ENCODE measurements at places on chromosomes 11 and 22. TPM values are rescaled to one million over a fixed set of nuclear protein-coding genes. Genes with fewer than 3 reads are reported as not detected.

PTPN5 gene
- 26.1 TPM for total RNA-seq

- DNase-seq = no peak
Measured at GRCh38 chr22:45612451-45612901, 59.2 kb upstream of the ATXN10 start.

- no peak for DNase-seq
Measured at GRCh38 chr11:120097721-120098385, 40.1 kb downstream of the TRIM29 start.

IFITM10 gene
- 4.5 TPM for total RNA-seq

DNA sequence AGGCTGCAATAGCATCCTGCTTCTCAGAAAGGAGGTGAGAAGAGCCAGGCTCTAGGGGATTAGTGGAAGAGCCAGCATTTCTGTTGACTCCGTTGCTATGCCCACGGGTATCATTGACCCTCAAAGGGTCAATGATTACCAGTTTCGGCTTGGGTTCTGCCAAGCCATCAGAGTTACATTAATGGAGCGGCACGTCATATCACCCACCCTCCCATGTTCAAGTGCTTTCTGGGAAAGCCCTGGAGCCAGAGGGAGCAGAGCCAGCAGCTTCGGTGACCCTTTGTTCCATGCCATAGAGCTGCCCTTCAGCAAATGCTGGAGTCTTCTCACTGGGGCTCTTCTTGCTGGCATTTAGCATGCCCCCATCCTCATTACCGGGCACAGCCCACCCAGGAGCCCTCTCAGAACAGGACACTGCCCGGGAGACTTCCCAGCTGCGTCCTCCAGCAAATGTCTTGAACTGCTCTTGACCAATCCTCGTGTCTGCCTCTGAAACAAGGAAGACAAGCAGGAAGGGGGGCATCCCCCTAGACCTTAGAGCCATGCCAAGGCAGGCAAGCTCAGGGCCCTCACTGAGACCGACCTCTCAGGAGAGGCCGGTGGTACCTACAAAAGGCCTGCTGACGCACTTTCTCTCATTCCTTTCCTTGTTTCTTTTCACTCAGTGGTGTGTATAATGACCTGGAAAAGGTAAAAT, 14.6 kb downstream of the KCNJ1 start:
- DNase-seq = no peak

- no peak for DNase-seq
Measured at GRCh38 chr22:16562711-16563554, 29.7 kb downstream of the CCT8L2 start.

GRCh38 chr11:132771746-132772145, 760.6 kb downstream of the OPCML start:
- DNase-seq = no peak

DNA sequence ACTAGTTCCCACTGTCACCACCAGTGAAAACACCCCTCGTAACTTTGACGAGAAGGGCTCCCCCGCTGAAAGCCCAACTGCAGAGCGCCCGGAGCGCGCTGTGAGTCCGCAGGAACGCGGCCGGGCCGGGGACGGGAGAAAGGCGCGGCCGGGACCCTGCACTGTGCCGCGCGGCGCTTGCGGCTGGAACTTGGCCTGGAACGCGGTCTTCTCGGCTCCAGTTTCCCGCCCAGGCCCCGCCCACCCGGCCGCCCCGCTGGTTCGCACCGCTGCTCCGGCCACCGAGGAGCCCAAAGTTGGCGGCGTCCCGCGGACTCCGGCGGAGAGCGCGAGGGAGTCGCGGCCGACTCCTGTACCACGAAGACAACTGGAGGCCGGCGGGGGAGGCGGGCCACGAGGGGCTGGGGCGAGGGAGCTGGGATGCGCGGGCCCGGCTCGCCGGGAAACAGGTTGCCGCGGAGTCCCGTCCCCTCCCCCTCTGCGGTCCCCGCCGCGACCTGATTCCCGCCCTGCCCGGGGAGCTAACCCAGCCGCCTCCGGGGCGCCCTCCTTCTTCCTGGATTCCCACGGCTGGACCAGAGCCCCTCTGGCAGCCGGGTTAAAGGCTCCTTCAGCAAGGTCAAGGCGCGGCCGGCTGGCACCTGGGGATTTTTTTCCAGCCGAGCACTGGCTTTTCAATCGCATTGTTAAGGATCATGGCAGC, 3.4 kb downstream of the TENM4 start:
- DNase-seq = no peak

BCO2 gene
- 7.2 TPM for total RNA-seq

GRCh38 chr11:70862093-70862492, 390.3 kb downstream of the SHANK2 start:
- DNase-seq = no peak

DNA sequence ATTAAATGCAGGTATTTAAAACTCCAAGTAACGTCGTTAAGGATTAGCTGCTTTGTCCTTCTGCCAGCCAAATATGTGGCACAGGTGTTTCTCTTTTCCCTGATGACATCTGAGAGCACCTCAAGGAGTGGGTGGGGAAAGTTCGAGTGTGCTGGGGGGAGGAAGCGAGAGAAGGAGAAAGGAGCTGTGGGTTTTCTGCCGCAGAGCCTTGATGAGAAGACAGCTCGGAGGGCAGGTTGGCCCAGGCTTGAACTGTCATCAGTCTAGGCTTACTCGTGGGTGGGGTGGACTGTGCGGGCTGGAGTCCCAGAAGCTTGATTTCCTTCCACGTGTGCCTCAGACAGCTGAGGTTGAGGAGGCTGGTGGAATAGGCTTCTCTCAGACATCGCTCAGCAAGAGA, 15.2 kb upstream of the SORL1-AS1 start:
- no peak for DNase-seq

Data from cerebellum (tissue), 4 donors.